CD4-positive, alpha-beta T cell treated with Interleukin-4 for 4 hours (primary cell): ENCODE measurements at places on chromosomes 1 and 21.

- DNase-seq = no peak
Measured at GRCh38 chr1:232329103-232329813, 300.7 kb downstream of the SIPA1L2 start.

GRCh38 chr1:9946315-9946714, 3.0 kb downstream of the NMNAT1 start:
- no peak for DNase-seq

DNA sequence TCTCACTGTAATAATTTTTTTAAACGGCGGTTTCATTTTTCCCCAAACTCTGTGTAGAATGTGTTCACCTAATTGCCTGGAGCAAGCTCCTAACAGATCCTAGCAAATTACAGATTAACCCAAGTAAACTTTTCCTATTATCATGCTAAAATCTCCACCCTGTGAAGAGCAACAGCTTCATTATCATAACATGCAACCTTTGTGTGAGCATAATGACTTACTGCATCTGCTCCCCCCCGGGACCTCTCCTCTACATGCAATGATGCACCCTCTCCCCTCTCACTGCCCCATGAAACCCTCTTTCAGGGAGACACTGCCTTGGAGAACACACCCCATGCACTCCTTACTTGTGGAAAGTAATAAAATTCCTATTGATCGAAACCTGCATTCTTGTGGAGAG, 717.0 kb upstream of the TMPRSS15 start:
- no peak for DNase-seq

DNA sequence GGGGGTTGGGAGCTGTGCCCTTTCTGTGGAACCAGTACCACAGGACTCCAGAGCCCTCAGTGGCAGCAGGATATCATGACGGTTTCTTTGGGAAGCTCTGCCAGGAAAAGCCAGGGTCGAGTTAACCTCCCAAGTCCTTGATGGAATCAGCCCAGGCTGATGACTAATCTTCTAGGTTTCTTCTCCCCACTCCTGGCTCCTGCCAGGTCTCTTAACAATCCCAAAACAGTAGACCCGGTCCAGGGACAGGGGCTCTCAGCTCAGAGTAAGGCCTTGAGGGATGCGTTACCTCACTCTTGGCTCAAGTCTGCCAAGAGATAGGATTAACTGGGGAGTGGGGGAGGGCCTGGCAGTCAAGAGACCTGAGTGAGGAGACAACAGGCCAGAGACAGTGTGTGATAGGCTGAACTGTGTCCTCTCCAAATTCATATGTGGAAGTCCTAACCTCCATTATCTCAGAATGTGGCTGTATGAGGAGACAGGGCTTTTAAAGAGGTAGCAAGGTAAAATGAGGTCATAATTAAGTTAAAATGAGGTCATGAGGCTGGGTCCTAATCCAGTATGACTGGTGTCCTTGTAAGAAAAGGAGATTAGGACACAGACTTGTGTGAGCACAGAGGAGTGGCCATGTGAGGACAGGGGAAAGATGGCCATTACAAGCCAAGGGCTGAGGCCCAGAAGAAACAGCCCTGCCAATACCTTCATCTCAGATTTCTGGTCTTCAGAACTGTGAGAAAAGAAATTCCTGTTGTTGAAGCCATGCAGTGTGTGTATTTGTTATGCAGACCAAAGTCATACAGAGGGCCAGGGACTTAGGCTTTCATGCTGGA, 95.0 kb downstream of the BEND5 start:
- no peak for DNase-seq

GRCh38 chr1:37556712-37557196, at the start of gene DNALI1:
TSS of gene DNALI1 (plus strand) at chr1:37556940. CDS start at chr1:37556995, 55 bp downstream.
- no peak for DNase-seq

DNA sequence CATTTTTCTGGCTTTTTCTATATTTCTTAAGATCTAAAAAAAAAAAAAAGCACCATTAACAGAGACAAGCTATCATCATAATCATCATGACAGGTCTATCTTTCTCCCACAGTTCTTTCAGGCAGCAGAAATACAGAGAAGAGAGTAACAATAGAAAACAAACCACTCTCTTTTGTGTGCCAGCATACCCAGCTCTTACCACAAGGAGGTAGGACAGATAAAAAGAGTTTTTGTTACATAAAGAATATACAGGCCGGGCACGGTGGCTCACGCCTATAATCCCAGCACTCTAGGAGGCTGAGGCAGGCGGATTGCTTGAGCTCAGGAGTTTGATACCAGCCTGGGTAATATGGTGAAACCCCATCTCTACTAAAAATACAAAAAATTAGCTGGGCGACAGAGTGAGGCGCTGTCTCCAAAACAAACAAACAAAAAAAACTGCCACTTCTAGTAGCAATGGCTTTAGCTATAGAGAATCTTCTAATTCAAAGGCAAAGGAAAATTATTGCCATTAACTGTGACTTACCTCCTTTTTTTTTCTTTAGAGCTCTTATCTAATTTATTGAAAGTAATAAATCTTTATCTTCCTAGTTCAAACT, 39.7 kb downstream of the ANKRD13C start:
- DNase-seq = no peak

GRCh38 chr1:64047549-64047996, 155.8 kb upstream of the UBE2U start:
- no peak for DNase-seq

DNA sequence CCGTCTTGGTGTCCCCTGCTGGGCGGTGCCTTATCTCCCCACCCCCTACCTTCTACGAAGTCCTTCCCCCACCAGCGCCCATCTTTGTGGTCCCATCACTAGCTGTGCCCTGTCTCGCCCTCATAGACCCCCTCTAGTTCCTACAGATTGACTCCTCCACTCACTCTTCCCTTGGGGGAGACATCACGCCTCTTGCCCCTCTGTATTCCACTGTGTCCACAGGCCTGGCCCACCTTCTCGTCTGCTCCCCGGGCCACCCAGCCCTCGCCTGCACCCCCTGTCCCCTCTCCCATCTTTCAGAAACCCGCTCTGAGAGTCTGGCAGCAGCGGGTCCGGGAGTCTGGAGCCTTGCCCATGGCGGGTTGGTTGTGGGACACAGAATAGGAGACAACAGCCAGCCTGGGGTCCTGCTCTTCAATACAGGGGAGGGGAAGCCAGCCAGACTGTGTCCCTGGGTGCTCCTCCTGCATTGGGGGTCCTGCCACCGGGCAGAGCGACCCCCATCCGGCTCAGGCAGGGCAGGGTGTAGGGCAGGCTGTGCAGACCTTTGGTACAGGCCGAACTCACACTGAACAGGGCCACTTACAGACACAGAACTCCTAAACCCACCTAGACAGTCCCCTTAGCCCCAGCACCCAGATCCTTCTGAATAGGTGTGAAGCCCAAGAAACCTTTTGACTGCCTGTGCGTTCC, 1.1 kb downstream of the RNF187 start:
- no peak for DNase-seq

DNA sequence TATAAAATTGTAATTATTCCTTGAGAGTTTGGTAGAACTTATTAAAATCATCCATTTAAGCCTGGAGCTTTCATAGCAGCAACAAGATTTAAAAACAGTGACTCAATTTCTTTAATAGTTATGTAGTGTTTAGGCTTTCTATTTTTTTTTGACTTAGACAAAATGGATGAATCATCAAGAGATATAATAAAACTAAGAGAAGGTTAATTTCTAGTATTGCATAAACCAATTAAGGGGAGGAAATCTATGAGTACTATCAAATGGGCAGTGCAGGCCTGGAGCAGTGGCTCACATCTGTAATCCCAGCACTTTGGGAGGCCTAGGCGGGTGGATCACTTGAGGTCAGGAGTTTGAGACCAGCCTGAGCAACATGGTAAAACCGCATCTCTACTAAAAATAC, 416.3 kb upstream of the USP24 start:
- no peak for DNase-seq

GRCh38 chr21:46181436-46181835, 2.8 kb downstream of the SPATC1L start:
- DNase-seq = no peak

GRCh38 chr21:34126691-34127090, 53.3 kb downstream of the MRPS6 start:
- no peak for DNase-seq

GRCh38 chr1:213327017-213327667, 276.1 kb downstream of the RPS6KC1 start:
- no peak for DNase-seq

DNA sequence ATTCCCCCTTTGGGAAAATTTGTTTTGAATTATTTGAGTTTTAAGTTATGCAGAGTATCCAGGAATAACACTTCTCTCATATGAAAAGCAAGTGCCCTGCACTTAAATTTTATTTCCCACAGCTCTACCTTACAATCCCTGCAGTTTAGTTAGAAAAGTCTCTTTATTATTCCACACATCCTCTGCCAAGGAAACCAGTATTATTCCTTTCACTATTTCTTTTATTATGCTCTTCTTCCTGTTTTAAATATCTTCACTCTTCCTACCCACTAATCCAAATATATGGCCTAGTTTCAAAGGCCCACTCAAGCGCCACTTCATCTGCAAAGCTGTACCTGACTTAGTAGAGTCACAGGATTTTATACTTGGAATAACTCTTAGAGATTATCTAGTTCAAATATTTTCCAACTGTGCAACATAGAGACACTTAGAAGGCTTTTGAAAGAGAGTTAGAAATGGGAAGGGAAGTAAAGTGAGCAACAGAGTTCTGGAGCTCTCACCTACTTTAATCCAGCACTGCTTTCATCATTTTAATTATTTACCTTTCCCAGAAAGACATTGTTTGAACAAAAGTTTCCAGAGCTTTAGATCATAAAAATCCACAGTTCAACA, 97.2 kb upstream of the LYPLAL1 start:
- DNase-seq = no peak

- DNase-seq = no peak
Measured at GRCh38 chr1:55033265-55033614, 6.1 kb upstream of the PCSK9 start.

DNA sequence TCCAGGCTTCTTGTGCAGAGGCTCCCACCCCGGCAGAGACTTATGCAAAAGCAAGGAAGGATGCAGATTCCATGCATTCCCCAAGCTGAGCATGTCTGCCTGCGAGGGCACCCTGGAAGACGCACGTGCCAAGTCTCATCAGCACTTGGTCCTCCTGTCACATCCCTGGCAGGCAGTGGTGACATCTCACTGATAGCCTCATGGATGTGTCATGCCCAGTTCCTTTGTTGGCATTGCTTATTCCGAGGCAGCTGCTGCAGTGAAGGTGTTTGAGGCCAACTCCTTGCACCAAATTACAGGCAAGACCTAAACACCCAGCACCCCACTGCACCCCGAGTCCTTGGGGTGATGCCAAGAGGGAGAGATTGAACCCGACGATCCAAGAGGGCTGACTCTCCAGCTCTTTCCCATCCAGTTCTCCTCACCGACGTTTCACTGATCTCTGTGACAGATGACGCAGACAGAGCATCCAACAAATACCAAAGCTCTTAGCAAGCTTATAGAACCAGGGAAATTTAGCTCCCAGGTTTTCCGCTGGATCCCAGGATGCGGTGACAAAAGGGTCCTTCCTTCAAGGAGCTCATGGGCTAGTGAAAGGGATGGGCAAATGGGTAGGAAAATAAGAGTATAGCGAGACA, 611.1 kb downstream of the AJAP1 start:
- no peak for DNase-seq

- no peak for DNase-seq
Measured at GRCh38 chr1:169724168-169724567, 9.7 kb downstream of the SELE start.

DNA sequence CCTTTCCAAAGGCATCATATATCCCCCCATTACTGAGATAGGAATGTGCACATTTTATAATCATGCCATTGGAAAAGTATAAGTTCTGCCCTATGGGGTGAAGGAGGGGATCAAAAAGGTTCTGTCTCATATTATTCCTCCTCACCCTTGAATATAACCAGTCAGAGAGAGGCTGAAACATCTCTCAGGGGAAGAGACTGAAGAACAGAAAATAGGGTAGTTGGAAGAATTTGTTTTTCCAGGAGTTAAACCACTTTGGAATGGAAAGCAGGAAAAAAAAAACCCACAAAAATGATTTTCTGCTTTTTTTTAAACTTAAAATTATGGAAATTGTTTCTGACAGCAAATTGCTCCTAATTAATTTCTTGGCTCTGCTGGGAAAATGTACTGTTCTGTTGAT, 52.8 kb upstream of the BEND5 start:
- no peak for DNase-seq

DNA sequence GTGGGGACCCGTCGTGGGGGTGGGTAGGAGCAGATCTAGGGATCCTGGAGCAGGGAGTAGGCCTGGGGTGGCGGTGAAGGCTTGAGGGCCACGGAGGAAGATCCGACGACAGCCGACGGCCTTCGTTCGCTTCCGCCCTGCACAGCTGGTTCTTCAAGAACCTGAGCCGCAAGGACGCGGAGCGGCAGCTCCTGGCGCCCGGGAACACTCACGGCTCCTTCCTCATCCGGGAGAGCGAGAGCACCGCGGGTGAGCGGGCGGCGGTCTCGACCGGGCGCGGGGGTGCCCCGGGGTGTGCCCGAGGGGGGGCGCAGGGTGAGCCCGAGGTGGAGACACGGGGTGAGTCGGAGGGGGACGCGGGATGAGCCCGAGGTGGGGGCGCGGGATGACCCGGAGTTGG, 16.5 kb upstream of the HDAC1 start:
- DNase-seq = no peak

DNA sequence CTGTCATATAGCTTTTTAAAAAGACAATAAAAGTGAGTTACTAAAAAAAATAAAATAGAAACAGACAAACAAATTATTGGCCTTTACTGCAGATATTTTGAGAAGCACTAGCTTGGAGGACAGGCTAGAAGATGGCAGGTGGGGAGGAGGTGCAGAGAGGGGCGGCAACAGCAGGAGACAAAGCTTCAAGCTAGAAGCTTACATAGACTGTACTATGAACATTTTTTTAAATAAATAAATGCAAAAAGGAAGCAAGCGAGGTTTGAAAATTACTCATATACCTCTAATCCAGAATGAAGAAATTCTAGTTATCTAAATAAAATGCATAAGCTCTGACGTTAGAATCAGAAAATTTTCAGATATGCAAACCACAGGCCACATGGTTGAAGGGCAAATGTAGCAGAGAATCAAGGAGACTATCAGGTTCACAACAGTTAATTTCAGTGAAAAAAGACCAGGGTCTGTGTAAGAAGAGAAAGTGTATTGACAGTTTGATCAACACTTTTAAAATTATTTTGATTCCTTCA, 54.9 kb downstream of the NRIP1 start:
- no peak for DNase-seq

DNA sequence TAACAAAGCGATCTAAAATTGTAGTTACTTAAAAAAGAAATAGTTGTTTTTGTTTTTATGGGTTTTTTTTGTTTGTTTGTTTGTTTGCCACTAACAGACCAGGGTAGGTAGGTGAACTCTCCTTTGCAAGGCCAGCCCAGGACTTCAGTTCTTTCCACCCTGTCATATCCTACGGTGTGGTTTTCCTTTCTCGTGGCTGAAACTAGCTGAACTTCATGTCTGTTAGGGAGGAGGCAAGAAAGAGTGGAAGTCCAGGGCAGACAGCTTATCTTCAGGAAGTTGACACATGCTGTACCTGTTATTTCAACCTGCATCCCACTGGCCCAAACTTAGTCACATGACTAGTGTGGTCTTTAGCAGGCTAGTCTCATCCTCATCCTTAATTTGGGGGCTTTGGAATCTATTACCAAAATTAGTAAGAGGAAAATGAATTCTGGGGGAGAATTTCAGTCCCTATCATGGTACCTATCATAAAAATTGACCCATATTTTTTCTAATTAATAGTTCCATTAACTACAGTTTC, 62.9 kb upstream of the LRRC7 start:
- no peak for DNase-seq
